ENCODE measurements at places on chromosomes 1 and 21.
A peak's percentile ranks its signal among the peaks of the same experiment; 100 is the strongest.

- no peak for DNase-seq
Observed at GRCh38 chr1:87132284-87132870, 196.3 kb upstream of the LMO4 start.

DNA sequence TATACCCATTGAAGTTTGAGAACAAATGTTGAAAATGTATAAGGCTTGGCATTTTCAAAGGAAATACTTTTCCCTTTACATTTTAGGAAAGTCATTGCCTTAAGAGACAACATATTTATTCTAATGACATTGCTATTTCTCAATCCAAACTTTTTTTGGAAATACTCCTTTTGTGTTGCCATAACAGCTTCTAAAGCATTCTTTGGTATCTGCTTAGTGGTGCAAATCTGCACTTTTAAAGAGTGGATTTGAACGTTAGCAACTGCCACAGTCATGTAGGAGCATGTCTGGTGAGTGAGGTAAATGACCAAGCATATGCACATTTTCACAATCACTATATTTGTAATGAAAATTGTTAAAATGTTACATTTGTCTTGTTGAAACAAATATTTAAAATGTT, 124.4 kb upstream of the GORAB start:
- DNase-seq: peak; percentile 20

GRCh38 chr1:151346082-151346768, 827 bp downstream of the RFX5 start:
- DNase-seq: no peak

DNA sequence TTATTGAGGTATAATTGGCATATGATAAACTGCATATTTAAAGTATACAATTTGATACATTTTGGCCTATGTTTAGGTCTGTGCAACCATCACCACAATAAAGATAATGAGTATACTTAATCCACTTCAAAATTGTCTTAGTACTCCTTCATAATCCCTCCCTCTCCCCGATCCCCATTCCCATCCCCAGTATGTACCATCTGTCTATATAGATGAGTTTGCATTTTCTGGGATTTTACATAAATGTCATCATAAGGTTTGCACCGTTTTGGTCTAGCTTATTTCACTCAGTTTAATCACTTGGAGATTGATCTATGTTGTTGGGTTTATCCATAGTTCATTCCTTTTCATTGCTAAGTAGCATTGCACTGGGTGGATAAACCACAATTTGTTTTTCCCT, 74.3 kb downstream of the POFUT2 start:
- no peak for DNase-seq

DNA sequence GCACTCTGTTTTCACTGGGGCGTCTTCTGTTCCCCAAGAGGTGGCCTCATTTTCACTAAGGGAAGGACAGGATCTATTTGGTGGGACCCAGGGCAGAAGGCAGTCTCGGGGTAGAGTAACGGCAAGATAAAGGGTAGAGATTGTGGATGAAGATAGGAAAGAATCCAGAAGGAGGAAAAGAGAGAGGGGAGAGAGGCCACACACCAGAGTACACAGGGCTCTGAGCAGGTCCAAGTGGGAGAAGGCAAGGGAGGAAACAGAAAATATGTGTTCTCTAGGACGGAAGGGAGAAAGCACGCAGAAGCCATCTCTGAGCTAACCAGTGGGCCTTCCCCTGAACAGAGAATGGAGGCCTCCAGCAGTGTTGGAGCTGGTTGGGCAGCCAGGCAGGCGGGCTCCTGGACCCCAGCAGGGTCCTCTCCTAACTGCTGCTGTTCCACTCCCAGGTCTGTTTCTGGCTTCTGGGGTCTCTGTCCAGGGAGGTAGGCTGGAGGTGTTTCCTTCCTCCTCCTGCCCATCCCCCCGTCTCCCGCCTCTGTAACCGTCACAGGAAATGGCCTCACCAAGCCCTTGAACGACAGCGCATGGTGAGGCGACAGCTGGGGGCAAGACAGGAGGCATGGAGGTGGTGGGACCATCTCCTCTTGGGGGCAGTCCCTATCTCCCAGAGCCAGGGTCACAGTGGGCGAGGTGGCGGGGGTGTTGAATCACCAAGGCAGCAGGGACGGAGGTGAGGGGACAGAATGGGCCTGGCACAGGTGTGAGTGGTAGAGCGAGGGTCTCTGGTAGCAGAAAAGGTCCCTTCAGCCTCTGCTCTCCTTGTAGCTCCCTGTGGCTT, 649 bp downstream of the PTPN7 start:
- DNase-seq: no peak

DNA sequence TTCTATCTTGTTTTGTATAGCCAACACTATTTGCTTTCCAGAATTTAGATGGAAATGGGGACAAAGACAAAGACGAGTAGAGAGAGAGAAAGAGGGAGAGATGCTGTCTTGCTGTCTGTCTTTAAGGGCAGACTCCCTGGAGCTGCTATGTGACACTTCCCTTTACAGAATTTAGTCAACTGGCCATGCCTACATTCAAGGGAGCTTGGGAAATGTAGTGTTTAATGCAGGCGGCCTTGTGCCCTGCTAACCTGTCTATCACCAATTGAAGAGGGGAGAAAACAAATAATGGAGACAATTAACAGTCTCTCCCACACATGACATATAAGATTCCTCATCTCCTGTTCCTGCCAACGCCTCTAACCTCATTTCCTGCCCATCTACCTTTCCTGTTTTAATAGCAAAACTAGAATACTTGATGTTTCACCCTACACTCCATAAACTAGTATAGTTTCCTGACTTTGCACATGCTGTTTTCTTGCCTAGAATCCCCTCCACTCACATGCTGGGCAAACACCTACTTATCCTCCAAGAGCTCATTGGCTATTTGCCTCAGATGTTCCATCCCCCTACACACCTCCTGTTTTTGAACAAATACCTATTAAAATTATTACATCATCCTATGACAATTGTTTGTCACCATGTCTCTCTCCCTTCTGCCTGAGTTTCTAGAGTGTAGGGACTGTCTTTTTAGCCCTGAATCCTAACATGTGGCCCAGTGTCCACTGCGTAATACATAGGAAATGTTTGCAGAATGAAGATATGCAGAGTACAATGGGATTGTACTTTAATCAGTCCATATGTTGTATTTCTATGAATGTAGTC, 117.2 kb downstream of the SLC25A24 start:
- DNase-seq: no peak

GRCh38 chr1:49208712-49209111, 432.0 kb upstream of the BEND5 start:
- DNase-seq: no peak

DNA sequence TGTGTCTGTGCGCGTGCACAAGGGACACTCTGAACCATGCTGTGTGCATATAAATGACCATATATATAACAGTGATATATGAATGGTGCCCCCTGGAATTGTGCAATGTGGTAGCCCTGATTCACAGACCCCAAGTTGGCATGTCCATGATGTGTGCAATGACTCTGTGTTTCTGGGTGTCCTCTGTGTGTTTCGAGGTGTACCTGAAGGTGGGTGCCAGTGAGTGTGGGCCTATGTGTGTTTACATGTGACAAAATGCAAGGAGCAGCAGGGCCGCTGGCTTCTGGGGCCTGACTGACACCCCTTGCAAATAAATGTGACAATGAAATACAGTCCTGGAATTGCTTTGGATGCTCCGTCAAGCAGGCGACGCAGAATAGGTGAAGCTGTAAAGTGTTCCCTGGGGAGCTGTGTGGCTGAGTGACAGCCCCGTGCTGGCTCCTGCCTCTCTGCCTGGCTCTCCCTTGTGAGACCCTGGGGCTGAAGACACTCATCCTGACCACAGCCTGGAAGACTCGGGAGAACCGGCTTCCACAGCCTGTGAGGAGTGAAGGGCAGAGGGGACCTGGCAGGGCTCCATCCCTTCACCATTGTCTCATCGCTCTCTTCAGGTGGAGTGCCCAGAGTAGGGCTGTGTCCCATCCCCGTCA, 38.2 kb upstream of the CSF3R start:
- no peak for DNase-seq

GRCh38 chr1:115632251-115633026, 9.3 kb upstream of the VANGL1 start:
- no peak for DNase-seq

DNA sequence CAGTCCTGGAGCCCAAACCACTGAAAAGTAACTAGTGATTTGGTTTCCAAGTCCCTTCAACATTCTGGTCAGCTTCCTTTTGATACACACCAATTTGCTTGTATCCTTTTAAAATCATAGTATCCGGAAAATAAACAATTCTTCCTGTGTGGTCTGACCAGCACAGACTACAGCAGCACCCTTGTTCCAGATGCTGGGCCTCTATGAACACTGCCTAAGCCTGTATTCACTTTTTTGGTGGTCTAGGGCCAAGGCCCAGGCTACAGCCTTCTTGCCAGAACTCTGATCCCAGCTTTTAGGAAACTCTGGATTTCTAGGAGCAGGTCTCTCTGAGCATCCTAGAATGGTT, 801 bp upstream of the DDAH1 start:
- no peak for DNase-seq

- no peak for DNase-seq
Observed at GRCh38 chr1:155017946-155018316, 15.3 kb downstream of the ZBTB7B start.
